ENCODE measurements at places on chromosomes 1 and 21.

DNA sequence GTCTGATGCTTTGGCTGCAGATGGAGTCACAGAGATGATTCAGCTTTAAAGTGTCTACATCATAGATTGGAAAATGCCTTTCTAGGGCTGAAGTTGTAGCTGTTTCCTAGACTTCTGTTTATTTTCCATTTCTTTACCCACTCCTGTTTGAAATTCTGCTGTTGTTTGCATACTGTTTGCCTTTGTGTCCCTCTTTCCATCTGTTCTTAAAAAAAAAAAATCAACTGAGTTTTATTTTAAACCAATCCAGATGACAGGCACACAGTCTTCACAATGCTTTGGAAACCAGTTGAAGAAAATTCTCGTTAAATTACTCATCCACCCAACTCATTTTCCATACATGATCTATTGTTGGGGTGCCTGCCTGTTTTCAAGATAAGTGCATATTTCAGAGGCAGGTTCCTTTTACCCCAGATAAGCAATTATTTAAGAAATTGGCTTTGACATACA lies 245.9 kb downstream of the DISC1 start:
- no peak for DNase-seq

DNA sequence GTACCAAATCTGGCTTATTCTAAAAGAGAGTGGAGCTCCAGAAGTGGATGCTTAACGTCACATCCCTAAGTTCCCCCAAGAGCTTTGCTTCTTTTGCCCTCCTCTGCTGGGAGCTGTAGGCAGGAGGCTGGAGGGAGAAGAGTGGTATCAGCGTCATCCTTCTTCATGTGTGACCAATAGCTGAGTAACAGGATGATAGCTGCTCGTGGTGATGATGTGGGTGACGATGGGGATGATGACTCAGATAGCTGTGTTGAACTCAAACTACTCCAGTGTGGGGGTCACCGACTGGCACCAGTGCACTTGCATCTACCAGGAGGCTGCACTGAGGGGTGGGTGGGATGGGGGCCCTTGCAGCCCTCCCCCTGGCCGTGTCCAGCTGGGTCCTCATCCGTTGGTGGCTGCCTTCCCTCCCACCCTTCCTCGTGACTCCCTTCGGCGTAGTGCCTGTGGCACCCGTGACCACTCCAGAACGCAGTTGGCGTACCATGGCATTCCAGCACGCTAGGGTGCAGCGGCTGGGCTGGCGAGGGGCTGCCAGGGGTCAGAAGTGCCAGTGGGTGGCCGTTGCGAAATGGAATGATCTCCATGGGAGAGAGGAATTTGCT lies 1.1 kb downstream of the IGFN1 start:
- DNase-seq = peak; percentile 10

- DNase-seq = no peak
Measured at GRCh38 chr1:47405697-47406096, 10.4 kb upstream of the FOXE3 start.

GRCh38 chr21:36803816-36804439 lies 105.0 kb downstream of the SIM2 start:
- DNase-seq = no peak

DNA sequence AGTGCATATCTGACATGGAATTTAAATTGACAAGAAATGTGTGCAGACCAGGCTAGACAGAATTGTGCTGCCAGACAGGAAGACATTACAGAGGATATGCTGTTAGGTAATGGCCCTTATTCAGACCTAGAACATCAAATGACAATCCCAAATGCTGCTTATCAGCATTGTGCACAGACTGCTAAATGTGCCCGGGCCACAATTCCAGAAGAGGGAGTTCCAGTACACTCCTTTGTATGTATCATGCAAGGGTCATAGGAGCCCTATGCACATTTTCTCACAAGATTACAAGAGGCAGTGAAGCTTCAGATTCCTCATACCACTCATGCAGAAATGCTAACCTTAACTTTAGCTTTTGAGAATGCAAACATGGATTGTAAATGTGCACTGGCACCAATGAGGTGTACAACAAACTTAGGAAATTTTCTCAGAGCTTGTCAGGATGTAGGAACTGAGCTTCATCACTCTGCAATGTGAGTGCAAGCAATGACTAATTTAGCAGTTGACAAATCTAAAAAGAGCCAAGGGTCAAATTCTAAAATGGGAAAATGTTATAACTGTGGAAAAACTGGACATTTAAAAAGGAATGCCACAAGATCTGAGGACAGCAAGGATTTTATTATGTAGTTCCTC lies 273.5 kb downstream of the COL11A1 start:
- no peak for DNase-seq

GRCh38 chr1:165659581-165659895 lies 28.5 kb downstream of the MGST3 start:
- no peak for DNase-seq

DNA sequence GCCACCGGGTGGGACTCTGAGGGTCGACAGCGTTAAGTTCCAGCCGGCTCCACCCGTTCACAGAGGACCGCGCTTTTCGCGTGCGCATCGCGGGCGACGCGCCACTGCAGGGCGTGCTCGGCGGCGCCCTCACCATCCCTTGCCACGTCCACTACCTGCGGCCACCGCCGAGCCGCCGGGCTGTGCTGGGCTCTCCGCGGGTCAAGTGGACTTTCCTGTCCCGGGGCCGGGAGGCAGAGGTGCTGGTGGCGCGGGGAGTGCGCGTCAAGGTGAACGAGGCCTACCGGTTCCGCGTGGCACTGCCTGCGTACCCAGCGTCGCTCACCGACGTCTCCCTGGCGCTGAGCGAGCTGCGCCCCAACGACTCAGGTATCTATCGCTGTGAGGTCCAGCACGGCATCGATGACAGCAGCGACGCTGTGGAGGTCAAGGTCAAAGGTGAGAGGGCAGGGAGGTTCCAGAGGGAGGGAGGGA lies 4.9 kb downstream of the BCAN start:
- DNase-seq = no peak

DNA sequence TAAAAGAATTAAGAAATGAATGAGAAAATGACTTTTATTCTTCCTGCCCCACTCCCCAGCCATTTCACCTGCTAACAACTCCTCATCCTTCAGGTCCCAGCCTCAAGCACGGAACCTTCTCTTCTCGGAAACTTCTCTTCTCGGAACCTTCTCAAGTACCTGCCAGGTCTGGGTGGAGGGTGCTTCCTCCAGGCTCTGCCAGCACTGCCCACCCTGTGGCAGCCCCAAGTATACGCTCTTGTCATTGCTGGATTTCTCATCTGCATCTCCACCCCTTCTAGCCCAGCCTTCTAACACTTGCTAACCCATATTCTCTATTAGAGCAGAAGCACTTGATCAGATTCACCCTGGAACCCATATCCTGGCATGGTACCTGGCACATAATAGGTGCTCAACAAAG lies 3.9 kb upstream of the IFFO2 start:
- no peak for DNase-seq

GRCh38 chr1:202586018-202586821 lies 124.0 kb downstream of the SYT2 start:
- DNase-seq = no peak

GRCh38 chr1:183242556-183242955 lies 56.5 kb downstream of the LAMC2 start:
- DNase-seq = no peak

DNA sequence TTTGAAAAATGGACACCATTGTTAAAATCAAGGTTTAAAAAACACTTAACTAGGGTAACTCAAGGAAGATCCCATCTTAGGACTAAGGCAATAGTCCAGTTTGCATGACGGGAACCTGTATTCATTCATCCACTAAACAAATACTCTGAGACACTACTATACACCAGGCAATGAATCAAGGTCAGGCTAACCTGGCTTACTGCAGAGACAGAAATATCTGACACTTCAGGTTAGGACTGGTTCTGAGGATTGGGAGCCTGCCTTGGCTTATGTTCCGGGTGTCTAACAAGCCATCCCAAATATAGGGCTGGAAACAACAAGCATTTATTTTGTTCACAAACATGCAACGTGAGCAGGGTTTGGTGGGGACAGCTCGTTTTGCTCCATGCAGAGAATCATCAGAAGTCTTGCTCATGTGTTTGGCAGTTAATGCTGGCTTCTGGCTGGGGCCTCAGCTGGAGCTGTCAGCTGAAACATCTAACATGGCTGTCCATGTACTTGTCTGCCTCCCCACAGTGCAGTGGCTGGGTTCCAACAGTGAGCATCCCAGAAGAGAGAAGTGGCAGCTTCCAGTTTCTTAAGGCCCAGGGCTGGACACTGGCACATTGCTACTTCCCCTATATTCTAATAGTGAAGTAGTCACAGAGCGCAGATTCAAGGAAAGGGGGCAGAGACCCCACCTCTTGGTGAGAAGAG lies 37.0 kb upstream of the CAMK1G start:
- no peak for DNase-seq

DNA sequence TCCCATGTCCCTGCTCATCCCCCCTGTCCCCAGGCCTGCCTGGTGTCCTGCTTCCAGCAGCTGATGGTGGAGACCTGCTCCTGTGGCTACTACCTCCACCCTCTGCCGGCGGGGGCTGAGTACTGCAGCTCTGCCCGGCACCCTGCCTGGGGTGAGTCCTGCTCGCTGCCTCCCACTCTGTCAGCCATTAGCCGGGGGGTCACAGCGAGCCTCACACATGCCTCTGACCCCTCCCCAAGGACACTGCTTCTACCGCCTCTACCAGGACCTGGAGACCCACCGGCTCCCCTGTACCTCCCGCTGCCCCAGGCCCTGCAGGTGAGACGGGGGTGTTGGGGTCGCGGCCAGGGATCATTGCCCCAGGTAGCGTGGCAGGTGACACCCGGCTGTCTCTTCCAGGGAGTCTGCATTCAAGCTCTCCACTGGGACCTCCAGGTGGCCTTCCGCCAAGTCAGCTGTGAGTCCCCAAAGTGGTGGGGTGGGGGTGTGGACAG lies 10.0 kb downstream of the SCNN1D start:
- DNase-seq = peak; percentile 68

GRCh38 chr1:95073446-95073845 lies 695 bp upstream of the ALG14 start:
- DNase-seq = no peak

- DNase-seq = no peak
Measured at GRCh38 chr1:107548276-107548675, 407.4 kb downstream of the NTNG1 start.

DNA sequence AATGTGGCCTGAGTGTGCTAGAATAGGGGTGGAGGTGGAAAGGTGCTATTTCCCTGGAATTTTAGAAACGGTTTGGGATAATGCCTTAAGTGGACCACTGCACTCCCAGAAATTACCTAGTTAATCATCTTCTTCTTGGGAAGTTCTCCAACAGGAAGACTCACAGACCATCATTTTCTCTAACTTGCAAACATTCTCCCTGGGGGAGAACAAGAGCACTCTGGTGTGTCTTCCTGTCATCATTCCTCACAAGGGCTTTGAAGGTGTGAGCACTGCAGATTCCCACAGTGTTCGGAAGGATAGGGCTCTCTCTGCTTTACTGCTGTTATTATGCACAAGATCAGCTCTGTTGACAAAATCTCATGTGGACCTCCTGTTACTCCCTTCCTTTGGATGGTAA lies 54.9 kb upstream of the TSPAN2 start:
- DNase-seq = no peak

- DNase-seq = no peak
Measured at GRCh38 chr1:152039461-152039860, 2.7 kb upstream of the S100A11 start.

GRCh38 chr1:7366955-7367665 lies 404.0 kb upstream of the VAMP3 start:
- DNase-seq = no peak

DNA sequence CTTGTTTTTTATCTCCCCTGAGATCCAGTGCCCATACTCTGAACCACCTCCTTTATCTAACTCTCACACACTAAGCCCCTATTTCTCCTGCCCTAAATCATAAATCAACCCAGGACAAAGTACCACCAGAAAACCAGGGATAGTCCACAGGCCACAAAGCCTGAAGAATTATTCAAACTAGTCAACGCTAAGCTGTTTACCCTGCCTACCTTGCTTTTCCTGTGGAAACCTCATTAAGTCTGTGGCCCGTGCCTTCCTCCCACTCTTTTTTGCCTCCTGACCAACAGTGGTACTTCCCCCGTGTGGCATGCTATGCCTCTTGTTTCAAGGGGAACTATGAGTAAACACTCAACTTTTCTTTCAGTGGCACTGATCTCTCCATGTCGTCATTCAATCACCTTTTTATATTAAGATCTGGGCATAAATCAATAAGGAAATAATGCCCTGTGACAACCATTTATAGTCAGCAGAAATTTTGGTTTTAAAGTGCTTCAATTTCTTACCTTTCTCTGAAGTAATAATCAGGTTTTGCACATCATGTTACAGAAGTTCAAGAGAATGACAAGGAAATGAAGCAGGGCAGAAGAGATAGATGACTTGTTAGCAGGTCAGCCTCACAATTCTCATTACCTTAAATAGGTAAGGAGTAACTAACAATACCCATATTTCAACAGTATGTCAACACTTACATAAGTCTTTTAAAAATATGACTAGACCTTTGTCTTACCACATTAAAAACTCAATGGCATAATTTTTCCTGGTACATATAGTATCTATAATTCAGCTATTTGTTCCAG lies 32.1 kb downstream of the EYA3 start:
- DNase-seq = peak; percentile 35

DNA sequence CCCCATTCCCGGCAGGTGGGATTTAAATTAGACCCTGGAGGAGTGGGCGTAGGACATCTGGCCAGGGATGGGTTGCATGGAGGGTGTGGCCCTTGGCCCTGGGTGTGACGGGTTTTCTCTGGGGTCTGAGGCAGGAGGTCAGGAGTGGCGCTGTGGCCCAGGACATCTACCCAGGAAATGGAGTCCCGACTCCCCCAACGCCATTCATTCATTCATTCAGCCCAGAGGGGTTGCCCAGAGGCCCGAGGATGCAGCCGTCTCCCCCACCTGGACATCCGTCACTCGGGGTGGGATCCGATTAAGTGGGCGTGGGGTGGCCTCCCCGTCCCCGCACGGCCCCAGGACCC lies 663 bp downstream of the ATP13A2 start:
- no peak for DNase-seq

DNA sequence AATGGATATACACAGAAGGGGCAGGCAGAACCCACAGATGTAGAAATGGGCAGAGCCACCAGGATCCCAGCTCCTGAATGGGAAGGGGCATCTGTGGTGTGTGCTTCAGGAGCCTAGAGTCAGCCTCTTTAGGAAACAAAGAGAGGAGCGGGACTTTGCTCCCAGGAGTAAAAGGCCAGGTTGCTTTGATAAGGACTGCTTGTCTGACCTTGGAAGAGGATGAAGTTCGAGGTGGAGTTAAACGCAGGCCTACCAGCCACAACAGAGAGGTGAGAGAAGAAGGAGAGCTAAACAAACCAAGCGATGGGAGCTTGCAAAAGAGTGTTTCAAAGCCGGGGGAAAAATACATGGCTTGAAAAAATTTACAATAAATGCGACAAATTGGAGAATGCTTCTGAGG lies 49.9 kb upstream of the TMPRSS2 start:
- DNase-seq = no peak

GRCh38 chr1:1407636-1408318 lies 684 bp upstream of the MRPL20 start:
- no peak for DNase-seq

GRCh38 chr1:202805886-202806844 lies 2.1 kb downstream of the KDM5B start:
- no peak for DNase-seq
